Melanocyte of skin (primary cell): ENCODE measurements at places on chromosomes 5 and 9. TPM values are rescaled to one million over a fixed set of nuclear protein-coding genes. Genes with fewer than 3 reads are reported as not detected.

PCDHGA10 gene
- 4.5 and 11.3 TPM in 2 replicates for total RNA-seq

ROR2 gene
- total RNA-seq, result under 0.01 TPM in 1 of 2 replicates, not detected in the other

PTPRD gene
- under 0.01 TPM in 1 of 2 replicates, not detected in the other for total RNA-seq

GARIN3 gene
- not detected in 2 replicates for total RNA-seq

GALNT12 gene
- total RNA-seq, result 3.7 and 4.0 TPM in 2 replicates

IL13 gene
- total RNA-seq, result 0.36 TPM in 1 of 2 replicates, not detected in the other

HAUS6 gene
- 24.4 and 29.4 TPM in 2 replicates for total RNA-seq

FYB1 gene
- total RNA-seq, result 4.0 and 4.8 TPM in 2 replicates

STK32A gene
- 36.0 and 66.2 TPM in 2 replicates for total RNA-seq

SMARCA2 gene
- 62.3 and 71.3 TPM in 2 replicates for total RNA-seq

LCN2 gene
- not detected in 2 replicates for total RNA-seq

PAXX gene
- 12.0 and 15.1 TPM in 2 replicates for total RNA-seq

IL9 gene
- total RNA-seq, result not detected in 2 replicates
